ENCODE measurements at places on chromosomes 4 and X.
A peak's percentile ranks its signal among the peaks of the same experiment; 100 is the strongest.

DNA sequence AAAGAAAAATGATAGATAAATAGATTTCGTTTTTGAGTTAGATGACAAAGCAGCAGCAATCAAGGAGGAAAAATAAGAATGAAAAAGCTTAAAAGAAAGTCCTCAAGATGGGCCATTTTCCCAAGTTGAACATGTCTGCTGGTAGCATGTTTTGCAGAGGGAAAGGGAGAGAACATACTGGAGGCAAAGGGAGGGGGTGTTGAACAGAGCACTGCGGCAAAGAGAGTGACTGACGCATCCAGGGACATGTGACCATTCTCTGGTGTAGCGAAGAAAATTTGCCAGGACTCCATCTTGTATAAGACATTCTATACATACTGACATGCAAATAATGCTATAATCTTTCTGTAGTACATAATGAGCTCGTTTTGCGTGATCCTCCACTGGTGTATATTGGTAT, 1.2 kb downstream of the LINC00632 start:
- peak; percentile 51 for DNase-seq

DNA sequence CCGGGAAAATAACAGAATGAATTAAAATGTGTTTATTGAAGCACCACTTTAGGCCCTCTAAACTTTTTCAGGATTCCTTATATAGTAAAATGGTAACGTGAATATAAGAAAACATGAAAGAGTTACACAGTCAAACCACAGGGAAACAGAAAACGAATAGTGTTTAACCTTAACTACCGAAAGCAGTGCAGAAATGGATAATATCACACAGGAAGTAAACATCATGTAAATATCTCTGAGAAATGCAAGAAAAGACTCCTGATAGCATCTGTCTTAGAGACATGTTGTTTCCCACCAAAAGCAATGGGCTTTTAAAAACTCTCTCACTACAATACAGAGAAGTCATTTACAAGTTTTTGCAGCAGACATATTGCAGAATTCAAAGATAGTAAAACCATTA, 323.9 kb upstream of the CXXC4 start:
- DNase-seq = no peak

DNA sequence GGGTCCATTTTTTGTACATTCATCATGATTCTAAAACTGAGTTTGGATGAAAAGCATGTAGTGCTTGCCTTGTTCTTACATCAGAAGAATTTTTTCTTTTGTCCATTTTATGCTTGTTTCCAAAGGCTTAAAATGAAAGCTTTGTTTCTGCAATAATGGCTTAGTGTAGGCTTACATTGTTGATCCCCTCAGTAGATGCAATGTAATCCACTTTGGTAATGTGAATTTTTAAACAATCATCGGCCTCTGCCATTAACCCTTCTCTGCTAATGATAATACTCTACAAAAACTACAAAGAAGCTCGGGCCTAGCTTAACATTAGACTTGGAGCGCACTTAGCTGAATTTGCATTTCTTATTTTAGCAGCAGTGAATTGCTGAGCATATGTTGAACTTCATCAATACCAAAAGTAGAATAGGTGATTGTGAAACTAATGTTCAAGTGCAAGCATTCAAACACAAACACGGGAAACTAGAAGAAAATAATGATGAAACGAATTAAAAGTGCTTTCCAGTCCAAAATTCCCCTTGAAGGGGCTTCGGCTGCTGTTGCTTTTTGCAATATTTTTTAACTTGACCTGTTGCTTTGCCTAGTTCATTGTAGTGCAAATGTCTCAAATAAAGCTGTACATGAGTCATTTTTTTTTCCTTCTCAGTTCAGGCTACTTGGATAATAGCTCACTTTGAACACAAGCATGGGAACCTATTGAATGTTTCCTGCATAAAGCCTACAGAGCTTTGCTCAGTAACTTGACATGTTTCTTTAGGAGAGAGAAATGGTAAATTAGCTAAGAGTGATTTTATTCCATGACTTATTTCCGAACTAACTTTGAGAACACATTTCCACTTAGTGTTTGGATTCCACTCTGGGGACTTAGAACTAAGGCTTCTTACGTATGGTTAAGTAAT, 66.5 kb downstream of the SLIT2 start:
- no peak for DNase-seq

- peak; percentile 78 for DNase-seq
Measured at GRCh38 chr4:80307774-80308465, 27.6 kb upstream of the CFAP299 start.

- DNase-seq = no peak
Measured at GRCh38 chr4:76486588-76487276, 51.7 kb downstream of the SHROOM3 start.

DNA sequence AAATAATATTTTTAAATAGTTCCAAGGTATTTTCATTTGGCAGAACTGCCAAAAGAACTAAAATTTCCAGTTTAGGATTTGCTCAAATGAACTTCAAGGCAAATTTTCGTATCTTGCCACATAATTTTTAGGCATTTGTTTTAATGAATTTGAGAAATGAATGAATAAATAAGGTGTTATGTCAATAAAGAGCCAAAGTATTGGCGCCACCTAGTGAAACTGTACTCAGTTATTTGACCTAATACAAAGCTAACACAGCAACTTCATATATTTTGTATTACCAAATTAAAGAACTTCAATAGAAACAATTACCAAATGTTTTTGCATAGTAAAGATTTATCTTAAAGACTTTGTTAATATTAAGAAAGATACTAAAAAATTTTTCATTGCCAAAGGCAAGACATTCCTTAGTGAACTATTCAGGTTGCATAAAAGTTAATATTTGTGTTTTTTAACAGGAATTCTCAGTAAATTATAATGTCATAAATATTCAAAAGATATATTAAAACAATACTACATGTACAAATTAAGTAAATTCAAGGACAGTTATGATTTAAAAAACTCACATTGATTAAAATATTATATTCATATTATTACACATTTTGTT, 50.3 kb downstream of the STPG2 start:
- peak; percentile 2 for DNase-seq

DNA sequence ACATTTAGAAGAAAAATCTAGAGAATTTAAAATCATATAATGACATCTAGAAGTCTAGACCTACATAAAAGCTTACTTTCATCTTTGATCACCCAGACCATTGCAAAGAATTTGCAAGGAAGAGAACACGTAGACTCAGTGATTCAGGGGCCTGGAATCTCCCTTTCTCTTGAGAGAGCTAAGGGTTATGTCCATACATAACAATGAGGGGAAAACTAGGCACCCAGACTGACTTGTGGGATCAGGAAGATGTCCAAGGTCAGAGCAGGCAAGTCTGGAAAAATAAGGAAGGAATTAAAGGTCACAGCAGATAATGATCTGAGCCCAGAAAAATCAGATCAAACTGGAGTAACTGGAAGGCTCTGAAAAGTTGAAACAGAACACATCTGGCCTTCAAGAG, 198.4 kb upstream of the SFRP2 start:
- peak; percentile 87 for DNase-seq

GRCh38 chr4:1819284-1819683, 26.2 kb downstream of the FGFR3 start:
- no peak for DNase-seq

DNA sequence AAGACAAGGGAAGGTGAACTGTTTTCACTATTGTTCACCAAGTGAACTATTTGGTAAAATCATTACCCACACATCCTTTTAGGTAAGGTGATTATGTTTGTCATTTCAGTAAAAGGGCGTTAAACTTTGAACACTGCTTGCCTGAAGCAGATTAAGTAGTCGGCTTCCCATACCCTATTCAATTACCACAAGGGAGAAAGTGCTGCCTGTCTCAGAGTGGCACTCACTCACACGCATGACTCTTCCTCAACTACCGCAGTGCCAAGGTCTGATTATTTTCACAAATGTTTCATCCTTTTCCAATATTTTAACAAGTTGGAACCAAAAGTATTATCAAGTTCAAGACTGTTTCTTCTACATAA, 11.0 kb downstream of the VEGFC start:
- no peak for DNase-seq
